ENCODE measurements at places on chromosomes 13 and 19.
A peak's percentile ranks its signal among the peaks of the same experiment; 100 is the strongest.

DNA sequence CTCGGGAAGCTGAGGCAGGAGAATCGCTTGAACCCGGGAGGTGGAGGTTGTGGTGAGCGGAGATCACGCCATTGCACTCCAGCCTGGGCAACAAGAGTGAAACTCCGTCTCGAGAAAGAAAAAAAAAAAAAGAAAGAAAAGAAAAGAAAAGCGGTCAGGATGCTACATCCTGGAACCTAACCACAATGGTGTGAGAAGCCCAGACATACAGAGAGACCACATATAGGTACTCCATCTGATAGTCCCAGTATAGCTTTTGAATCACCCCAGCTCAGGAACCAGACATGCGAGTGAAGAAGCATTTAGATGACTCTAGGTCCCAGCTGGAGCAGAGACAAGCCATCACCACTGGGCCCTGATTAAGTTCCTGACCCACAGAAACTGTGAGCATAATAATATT, 3.2 kb downstream of the IFNL1 start:
- DNase-seq, result no peak

DNA sequence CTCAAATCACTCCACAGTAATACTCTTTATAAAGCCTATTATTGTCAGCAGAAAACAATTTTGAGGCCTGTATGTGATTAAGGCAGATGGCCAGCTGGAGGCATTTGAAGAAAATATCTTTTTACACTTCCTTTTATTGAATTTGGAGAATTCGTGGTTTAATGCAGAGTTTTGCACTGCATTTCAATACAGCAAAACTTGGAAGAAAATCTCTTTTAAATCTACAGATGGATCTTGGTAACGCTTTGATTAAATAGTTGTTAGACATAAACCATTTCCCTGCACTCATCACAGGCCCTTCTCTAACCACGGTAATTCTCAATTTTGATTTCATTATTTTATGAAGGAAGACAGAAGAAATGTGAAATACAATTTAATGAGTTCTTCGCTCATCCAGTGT, 185.7 kb downstream of the RFC3 start:
- no peak for DNase-seq

GRCh38 chr13:40371531-40372125, 294.8 kb downstream of the FOXO1 start:
- no peak for DNase-seq

- DNase-seq, result peak; percentile 88
Observed at GRCh38 chr19:39110263-39110967, 15.2 kb upstream of the PAK4 start.

- DNase-seq, result no peak
Observed at GRCh38 chr13:67493835-67494234, 263.7 kb upstream of the PCDH9 start.

DNA sequence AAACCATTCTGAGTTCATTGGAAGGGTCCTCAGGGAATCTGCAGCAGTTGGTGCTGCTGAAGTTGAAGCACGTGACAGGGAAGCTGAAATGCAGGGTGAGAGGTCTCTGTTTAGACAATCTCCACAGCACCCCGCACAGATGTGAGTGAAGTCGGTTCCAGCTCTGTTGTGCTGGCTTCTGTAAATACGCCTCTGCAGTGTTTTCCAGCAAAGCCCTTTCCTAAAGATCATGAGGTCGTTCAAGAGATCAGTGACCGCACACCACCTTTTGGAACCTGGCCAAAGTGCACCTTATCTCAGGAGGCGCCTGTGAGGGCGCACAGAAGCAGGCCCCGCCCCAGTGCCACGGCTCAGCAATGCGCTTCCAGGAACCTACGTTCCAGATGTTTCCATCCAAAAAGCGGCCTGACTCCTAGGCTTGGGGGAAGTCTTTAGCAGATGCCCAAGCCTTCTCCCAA, 10.8 kb downstream of the CUL4A start:
- DNase-seq, result no peak

- peak; percentile 16 for DNase-seq
Observed at GRCh38 chr13:96771486-96772367, 222.5 kb downstream of the OXGR1 start.

DNA sequence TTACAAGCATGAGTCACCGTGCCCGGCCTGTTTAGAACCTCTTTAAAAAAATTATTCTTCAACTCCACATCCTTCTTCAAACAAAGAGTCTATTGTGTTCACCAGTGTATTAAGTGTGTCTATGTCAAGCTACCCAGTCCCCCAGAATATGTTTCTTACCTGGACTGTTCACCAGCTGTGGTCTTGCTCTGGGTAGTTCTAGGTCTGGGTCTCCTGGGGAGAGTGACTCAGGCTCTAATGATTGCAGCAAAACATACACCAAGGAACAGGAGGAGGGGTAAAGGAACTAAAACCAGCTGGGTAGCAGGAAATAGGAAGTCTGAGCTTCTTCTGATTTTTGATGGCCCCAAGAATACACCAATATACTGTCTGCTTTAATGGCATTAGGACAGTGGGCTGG, at the start of gene FPR1:
Gene FPR1, minus strand, starts transcription at position 224 of the 400 bp plus-strand sequence. CDS start 4,884 bp downstream, outside the sequence.
- DNase-seq, result no peak

GRCh38 chr19:39778763-39779162, at the start of gene LEUTX:
Gene LEUTX (plus strand): TSS chr19:39778854. CDS start chr19:39778921, 67 bp downstream.
- DNase-seq, result peak; percentile 23

GRCh38 chr19:19491321-19492025, 23.9 kb downstream of the TSSK6 start:
- DNase-seq, result no peak

- no peak for DNase-seq
Observed at GRCh38 chr13:33307843-33308242, 22.3 kb upstream of the STARD13 start.

DNA sequence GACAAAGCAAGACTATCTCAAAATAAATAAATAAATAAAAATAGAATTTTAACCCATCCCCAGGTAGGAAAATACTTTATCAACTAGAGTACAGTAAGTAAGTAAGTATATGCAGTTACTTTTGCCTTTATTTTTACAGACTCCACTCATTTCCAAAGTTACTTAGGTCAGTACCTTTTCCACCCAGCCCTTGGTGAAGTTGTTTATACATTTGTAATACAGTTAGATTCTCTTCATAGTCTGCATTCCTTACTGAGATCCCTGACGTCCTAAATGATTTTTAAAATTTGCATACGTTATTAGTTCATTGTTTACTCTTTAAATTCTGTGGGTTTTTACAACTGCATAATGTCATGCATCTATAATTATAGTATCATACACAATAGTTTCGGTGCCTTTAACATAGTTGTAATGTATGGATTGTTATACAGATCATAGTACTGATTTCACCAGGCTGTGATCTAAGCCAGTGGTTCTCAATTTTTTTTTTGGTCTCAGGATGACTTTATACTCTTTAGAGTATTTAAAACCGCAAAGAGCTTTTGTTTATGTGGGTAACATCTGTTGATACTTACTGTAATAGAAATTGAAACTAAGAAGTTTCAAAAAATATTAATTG, 10.4 kb downstream of the SETDB2 start:
- DNase-seq, result peak; percentile 56

GRCh38 chr13:114185182-114185971, 6.3 kb downstream of the CFAP97D2 start:
- DNase-seq, result no peak

DNA sequence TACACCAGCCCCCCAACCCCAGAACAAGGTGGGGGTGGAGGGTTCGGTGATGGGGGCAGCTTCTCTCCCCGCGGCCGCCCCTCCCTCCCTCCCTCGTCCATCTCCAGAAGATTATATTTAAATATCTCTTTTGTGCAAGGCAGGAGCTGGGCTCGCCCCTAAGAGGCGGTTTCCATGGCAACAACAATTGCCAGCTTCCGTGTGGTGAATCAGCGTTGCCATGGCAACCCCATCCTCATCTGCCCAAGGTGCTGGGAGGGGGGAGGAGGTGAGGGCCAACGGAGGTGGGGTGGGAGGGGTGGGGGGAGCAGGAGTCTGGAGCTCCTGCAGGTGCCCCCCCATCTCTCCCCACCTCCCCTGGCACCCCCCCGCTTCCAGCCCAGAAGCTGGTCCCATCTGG, 46.4 kb downstream of the CELF5 start:
- no peak for DNase-seq

GRCh38 chr19:52941941-52942385, 18.7 kb upstream of the ZNF888 start:
- no peak for DNase-seq

DNA sequence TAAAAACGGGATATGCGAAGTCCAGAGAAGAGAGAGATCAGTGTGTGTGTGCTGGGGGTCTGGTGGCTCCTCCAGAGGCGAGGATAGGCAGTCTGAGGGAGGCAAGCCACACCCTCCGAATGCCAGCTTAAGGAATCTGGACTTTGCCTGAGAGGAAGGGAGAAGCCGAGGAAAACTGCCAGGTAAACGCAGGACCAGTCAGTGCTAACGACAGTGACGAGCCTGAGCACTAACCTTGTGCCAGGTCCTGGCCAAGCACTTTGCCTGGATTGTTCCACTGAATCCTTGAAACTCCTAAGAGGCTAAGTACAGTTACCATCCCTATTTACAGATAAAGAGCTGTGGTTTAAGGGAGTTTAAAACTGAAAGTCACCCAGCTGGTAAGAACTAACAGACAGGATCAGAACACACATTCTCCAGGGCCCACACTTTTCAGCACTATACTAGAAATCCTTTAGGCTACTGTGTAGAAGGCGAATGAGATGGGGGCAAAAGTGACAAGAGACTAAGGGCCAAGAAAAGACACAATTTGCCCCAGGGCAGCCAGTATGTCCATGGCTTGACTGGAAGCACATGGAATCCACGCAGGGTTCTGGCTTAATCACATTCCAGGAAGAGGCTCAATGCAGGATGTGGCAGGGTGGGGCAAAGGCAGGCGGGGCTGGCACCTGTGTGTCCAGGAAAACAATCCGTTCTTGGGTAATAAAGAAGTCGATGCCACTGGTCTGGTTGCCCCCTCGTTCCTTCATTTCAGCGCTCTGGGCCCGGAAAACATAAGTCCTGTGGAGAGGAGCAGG, 15.1 kb downstream of the SMG9 start:
- no peak for DNase-seq

GRCh38 chr13:37351211-37351610, 245.7 kb upstream of the CSNK1A1L start:
- no peak for DNase-seq

DNA sequence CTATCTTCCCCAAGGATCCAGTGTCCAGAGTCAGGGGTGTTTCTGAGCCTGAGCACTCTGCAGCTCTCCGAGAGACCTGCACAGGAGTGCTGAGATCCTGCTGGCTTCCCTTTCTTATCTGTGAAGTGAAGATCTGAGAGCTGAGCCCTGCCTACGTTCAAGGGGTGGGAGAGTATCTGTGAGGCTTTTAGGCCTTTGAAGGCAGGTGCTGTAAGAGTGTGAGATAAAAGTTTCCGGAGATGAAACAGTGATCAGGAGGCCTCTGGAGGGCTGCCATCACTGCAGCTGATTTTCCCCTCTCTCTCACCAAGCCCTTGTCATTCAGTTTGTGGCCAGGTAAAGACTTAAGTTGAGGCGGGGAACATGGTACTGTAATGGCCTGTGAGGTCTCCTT, 83.1 kb downstream of the AKAP11 start:
- DNase-seq, result peak; percentile 42

GRCh38 chr13:80973721-80974120, 632.8 kb upstream of the SPRY2 start:
- no peak for DNase-seq

DNA sequence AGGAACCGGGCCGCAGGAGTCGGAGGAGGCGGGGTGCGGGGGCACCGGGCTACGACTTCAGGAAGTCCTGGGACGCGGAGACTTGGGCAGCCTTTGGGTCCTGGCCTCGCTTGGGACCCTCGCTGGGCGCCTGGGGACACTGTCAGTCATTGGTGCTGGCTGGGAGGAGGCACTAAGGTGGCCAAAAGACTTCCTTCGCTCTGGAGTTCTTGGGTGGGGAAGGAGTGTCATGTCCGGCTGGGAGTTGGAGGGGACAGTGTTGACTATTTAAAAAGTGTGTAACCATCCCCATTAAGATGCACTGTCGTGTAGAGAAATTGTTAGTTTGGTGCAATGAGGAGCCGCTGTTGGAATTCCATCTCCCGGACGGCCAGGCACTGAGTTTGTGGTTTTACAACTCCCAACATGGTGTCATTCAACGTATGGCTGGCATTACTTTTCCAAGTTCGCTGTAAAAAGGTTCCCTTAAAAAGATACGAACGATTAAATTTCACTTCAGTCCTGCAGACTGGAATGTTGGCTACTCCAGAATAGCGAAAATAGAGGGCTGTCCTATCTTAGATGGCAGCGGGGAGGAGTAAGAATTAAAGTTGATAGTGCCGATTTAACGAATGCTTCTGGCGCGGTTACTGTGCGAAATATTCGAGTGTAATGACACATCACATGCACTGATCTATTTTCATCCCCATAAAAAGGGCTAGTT, 776 bp downstream of the DNAJC3 start:
- DNase-seq, result no peak

GRCh38 chr13:24127116-24127631, 33.3 kb upstream of the SPATA13 start:
- peak; percentile 50 for DNase-seq

DNA sequence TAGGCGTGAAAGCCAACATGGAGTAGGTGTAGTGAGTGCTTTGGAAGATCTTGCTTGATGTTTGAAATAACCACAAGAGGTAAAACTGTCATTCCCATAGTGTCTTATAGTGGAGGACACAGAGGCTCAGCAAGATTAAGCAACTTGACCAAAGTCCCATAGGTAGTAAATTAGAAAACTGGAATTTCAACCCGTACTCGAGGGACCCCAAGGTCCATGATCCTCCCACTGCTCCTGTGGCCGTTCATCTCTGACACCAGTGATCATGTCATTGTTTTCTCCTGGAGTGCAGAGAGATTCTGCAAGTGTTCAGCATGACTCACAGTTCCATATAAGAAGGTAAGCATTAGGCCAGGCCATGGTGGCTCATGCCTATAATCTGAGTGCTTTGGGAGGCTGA, 126.9 kb downstream of the FGF9 start:
- DNase-seq, result no peak

- DNase-seq, result no peak
Observed at GRCh38 chr19:55635334-55635717, 5.5 kb upstream of the ZNF580 start.
